ENCODE measurements at places on chromosomes 7 and 10. TPM values are rescaled to one million over a fixed set of nuclear protein-coding genes. Genes with fewer than 3 reads are reported as not detected.

The MAGI2 gene
- 0.48 TPM for total RNA-seq

The WNT16 gene
- total RNA-seq: 0.88 TPM

The FKBP9 gene
- 78.2 TPM for total RNA-seq

The PIP gene
- 0.36 TPM for total RNA-seq

The LEP gene
- total RNA-seq: not detected

The CRHR2 gene
- total RNA-seq: 0.05 TPM

The ZNF398 gene
- 9.3 TPM for total RNA-seq

The AOC1 gene
- total RNA-seq: 0.32 TPM

The PPP1R17 gene
- total RNA-seq: not detected

The NRP1 gene
- total RNA-seq: 67.9 TPM

The NIPSNAP2 gene
- total RNA-seq: 45.7 TPM

The SYT15 gene
- 3.3 TPM for total RNA-seq

The TES gene
- 66.3 TPM for total RNA-seq

The PARD3 gene
- total RNA-seq: 66.8 TPM

Data from A549 treated with Mapracorat at 1 μM for 4 hours (cell line).